ENCODE measurements at places on chromosomes 3 and 15.

DNA sequence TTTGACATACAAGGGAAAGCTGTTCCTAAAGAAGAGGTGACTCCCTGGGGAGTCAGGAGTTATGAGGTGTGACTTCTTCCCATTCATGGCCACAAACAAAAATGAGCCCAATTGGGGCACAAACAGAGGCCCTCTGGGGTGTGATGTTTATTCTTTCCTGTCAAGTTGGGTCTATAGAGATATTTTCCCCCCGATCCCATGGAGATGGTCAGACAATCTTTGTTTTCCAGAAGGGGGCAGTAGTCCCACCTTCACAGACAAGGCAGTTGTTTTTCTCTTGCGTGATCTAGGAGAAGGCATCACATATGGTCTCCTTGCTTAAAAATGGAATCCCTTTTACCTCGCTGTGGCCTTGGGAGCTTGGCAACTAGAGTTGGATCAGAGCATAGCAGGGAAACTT, 110.3 kb downstream of the MFSD1 start:
- DNase-seq, result no peak

GRCh38 chr15:35713733-35714132, 167.8 kb upstream of the DPH6 start:
- no peak for DNase-seq

GRCh38 chr15:81050805-81051204, 50.1 kb downstream of the TLNRD1 start:
- no peak for DNase-seq

GRCh38 chr3:115415246-115415996, 207.9 kb upstream of the GAP43 start:
- DNase-seq, result no peak

DNA sequence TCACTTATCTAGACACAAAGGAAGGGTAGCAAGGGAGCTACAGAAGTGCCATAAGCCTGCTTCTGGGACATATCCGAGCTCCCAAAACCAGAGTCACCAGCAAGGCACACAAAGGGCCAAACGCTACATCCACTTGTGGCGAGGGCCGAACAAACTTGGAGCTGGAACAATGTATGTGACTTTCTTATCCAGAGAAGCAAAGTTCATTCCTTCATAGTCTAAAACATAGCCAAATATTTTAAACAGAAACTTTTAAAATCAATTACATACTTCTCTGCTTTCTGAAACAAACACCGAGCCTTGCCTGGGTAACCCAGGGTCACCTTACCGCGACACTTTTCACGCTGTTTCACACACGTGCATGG, 15.9 kb downstream of the ZXDC start:
- DNase-seq, result no peak
